H1 (cell line): ENCODE measurements at places on chromosomes 11 and 22. TPM values are rescaled to one million over a fixed set of nuclear protein-coding genes. Genes with fewer than 3 reads are reported as not detected.

- no peak for DNase-seq
Measured at GRCh38 chr11:64438986-64439771, 80.2 kb downstream of the RPS6KA4 start.

GRCh38 chr11:72939031-72939430, 124.8 kb downstream of the ATG16L2 start:
- DNase-seq = no peak

DNA sequence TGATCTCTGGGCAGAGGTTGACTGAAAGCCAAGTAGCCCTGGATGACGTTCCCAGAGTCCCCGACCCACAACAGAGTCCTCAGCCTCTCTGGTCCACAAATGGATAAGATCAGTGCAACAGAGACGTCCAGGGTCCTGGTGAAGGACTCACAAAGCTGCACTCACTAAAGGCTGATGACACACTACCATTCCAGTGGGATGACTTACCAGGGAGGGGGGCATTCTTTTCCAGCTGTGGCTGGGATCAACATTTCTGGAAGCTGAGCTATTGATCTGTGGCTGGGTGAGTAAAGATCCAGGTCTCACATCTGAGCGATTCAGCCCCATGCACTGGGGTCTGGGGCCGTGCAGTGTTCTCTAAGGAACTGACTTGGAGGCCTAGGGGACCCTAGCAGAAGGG, 296.2 kb downstream of the NTM start:
- no peak for DNase-seq

GRCh38 chr22:48758881-48759875, 1068.5 kb downstream of the BRD1 start:
- DNase-seq = no peak

DNA sequence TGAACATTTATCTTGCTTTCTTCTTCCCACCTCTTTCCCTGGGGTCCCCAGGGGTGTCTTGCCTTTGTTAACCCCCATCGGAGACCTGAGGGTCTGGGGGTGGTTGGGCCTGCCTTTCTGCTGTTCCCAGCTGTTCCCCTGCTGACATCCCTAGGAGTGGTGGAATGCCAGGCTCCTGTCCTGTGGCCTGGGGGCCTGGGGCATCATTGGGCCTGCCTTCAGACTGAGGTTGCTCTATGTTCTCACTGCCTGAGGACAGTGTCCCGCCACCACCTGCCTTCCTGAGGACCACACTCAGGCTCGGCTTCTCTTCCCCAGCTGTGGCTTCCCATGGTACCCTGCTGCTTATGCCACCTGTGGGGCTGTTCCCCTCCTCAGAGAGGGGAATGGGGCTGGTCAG, 1.1 kb upstream of the IL18BP start:
- DNase-seq = no peak

DNA sequence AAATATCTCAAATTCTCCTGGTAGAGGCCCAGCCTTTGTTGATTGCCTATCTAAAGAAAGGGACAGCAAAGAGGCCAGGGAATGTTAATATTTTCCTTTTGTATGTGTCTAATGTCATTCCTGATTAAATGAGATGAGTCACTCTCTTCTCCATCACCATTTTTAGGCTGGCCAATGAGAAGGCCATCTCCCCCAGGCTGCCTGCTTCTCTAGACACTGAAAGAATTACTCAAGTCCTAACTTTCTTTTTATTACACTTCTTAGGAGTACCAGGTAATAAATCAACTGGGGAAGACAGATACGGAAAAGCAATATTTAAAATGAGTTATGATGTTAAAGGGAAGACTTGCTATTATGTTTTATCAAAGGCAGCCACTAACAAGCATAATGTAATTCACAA, 259.2 kb upstream of the SORL1-AS1 start:
- DNase-seq = no peak

- DNase-seq = no peak
Measured at GRCh38 chr22:23272834-23273233, 92.5 kb downstream of the BCR start.

DNA sequence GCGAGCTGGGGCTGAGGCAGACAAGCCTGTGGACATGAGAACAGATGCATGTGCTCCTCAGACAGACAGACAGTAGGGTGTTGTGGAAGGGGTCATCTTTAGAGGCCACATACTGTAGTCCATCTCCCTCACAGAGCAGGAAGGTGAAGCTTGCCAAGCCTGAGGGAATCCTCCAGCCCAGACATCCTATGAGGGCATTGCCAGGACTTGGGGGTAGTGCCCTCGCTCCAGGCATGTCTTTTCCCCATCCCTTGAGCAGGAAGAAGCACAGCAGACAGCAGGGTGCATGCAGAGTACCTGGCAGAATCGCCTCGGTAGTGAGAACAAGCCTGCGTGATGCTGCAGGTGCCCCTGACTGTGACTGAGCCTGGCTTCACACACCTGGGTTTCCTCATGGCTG, 66.5 kb upstream of the CLDN5 start:
- DNase-seq = no peak

DNA sequence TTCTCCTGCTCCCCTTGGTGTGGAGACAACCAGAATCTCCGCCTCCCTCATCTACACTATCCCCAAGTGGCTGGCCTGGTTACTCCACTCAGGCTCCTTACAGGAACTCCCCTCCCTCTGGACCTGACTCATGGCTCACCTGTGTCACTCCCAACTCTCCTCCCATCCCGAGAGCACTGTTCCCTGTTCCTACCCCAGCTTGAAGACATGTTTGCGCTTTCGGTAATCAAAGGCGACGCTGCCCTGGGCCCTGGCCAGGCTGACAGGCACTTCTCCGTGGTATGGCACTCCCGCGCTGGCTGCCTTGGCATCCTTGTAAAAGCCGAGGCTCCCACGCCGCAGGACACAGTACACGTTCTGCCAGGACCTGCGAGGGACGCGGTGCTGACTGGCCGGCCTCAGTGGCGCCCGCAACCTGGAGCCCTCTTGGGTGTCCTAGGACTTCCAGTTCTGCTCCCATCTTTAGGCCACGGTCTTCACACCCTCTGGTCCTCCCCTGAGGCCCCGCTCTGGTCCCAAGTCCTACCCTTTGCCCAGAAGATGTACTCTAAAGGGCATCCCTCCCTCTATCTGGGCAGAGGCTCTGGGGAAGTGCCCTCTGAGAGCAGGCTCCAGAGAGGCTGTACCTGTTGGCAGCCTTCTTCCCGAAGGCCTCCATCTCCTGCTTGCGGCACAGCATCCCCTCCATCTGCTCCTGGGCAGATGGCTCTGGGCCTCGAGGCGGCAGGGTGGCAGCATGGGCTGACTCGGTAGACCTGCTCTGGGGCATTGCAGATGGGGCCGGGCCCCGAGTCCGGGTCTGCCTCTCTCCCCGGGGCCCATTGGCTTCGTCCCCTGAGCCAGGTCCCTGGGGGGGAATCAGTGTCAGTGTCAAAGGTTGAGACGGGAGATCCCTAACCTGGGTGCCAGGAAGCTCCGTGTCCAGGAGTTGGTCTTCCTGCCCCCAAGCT, 9.4 kb upstream of the RBM4B start:
- no peak for DNase-seq

DNA sequence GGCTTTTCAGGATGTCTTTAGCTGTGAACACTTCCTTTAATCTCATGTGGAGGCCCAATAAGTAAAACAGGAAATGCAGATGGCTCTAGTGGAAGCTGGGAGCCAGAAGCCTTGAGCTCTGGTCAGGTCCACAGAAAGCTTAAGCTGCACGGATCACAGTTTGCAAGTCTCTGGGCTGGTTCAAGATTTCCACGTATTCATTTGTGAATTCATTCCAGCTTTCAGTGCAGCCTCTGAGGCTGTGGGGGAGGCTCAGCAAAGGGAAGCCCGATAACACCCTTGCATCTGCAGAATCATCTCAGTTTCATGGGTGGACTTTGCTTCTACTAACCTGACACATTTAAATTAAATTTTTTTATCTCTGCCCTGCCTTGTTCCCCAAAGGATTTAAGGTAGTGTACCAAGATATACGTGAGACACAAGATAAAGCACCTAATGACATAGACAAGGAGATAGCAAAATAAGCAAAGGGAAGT, 65.6 kb downstream of the ISX start:
- DNase-seq = no peak

GRCh38 chr11:35654711-35655110, 7.9 kb upstream of the TRIM44 start:
- no peak for DNase-seq

DNA sequence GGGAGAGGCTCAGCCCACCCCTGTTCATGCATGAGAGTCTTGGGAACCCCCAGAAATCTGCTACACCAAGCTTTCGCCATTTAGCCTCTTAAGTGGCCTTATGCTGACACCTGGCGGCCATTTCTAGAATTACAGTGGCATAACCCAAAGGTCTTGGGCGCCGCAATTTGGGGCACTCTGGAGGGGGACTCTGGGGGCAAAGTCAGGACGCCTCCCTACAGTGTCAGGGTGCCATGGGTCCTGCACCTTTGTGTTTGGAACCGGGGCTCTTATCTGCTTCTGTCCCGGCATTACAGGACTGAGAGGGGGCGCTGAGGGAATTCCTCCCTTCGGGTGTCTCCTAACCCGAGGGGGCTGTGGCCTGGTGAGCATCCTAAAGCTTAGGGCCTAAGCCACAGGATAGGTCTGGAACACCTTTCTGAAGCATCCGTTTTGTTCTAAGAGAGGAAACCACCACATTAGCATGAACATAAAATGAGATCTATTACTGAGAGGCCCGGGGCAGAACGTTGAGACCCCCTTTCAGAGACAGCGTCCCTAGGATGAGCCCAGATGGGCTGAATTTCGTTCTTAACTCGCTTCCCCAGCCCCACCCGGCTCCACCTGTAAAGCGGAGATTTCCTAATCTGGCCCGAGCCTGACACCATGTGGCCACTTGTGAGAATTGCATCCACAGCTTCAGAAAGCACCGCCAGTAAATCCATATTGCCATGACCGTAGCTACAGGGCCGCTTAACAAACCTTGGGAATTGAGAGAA, 9.3 kb downstream of the INS start:
- DNase-seq = no peak

- DNase-seq = no peak
Measured at GRCh38 chr11:27611947-27612455, 88.3 kb downstream of the BDNF start.

- DNase-seq = no peak
Measured at GRCh38 chr11:118212131-118212725, 12.6 kb downstream of the JAML start.

DNA sequence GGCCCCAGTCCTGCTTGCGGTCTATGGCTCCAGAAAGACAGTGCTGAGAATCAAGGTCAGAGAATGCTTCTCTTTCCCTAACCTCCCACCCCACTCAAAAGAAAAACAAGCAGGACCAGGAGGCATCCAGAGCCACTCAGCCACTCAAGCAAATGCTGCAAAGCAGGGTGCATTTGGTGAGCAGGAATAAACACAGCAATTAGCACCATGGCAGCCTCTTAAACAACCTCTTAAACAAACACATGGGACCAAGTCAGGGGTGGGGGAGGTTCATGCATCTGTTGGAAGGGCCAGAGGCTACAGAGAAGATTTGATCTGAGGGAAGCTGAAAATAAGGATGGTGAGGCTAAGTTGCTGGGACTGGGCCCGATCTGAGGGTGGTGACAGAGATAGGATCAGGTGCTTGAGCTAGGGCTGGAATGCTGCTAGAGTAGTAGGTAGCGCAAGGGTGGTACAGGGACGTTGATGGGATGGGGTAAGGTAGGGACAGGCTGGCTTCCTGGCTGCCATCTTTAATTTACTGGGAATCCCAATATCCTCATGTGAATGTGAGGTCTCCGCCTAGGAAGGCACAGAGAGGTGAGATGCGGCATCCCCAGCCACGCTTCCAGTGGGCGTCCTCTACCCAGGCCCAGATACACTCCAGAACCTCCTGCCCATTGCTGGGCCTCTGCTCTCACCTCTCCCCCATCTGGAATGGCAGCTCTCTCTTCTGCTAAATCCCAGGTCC, 26.6 kb upstream of the LMO1 start:
- no peak for DNase-seq

DNA sequence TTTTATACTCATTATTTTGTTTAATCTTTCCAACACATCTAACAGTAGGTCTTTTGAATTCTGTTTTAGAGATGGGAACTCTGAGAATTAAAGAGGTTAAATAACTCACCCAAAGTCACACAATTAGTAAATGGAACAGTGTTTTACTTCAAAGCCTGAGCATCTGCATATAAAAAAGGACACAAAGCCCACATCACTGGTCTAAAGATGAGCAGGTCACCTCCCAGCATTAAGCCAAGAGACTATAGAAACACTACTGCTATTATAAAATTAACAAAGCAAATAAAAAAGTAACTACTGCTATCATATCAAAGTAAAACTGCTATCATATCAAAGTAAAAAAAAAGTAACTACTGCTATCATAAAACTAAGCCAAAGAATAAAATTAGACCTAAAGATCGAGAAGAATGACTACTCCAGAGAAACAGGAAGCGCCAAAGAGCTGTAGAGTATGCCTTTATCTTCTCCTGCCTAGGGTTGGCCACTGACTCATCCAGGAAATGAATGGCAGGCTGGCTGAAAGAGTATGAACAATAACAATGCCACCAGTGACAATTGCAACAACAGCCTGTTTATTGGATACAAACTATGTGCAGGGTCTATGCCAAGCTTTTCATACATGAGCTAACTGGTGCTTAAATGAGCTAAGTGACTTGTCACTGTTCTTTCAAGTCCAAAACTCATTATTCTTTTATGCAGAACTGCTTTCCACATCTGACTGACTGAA, 1153.0 kb upstream of the TENM4 start:
- DNase-seq = no peak

DNA sequence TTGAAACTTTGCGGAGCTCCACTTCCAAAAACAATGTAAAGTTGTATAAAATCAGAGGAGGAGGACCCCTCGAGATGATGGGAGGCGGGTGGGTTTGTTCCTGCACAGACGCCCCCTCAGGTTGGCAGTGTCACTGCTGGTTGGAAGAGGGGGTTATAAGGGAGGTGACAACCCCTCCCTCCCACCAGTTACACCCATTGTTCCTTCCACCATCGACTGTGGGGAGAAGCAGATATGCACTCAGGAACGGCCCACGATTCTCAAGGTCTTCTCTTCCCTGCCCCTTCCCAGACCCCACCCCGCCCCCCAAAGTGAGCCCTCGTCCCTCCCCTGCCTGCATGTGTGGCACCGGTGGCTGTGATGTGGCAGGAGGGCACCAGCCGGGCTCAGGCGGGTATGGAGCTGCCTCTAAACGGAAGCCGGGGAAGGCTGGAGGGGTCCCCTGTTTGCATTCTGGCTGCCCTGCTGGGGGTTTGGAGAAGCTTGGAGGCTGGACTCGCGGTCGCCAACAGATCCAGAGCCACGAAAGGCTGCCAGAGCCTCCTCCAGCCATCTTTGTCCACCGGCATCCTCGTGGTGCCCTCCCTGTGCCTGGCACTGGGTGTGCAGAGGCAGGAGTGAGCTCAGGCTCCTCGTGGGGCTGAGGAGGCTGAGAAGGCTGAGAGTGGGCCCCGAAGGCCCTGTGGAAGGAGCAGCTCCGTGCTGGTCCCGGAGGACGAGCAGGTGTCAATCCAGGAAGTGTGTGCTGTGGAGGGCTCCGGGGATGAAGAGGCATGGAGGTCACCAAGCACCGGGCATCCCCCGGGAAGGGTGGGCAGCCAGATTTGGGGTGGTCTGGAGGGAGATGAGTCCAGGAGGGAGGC, 778 bp downstream of the KDELR3 start:
- DNase-seq = no peak

The MPPED2 gene
- 3.5 and 6.2 TPM in 2 replicates for total RNA-seq

The LYVE1 gene
- 0.09 TPM in 1 of 2 replicates, not detected in the other for total RNA-seq

The OR5D18 gene
- not detected in 2 replicates for total RNA-seq

The IFITM10 gene
- 0.22 and 0.23 TPM in 2 replicates for total RNA-seq

The CBL gene
- total RNA-seq = 57.6 and 57.8 TPM in 2 replicates

The OR51A4 gene
- total RNA-seq = not detected in 2 replicates

The PRAME gene
- total RNA-seq = 0.46 and 1.1 TPM in 2 replicates

The CCDC188 gene
- total RNA-seq = not detected in 2 replicates

The PUS3 gene
- 20.0 and 22.6 TPM in 2 replicates for total RNA-seq

The SEZ6L gene
- 0.06 and 0.11 TPM in 2 replicates for total RNA-seq

The KRTAP5-1 gene
- total RNA-seq = not detected in 2 replicates

The IRAG1 gene
- 2.7 and 3.3 TPM in 2 replicates for total RNA-seq

The MS4A12 gene
- 0.39 TPM in 1 of 2 replicates, not detected in the other for total RNA-seq
